ENCODE measurements at places on chromosomes 5 and 9.

DNA sequence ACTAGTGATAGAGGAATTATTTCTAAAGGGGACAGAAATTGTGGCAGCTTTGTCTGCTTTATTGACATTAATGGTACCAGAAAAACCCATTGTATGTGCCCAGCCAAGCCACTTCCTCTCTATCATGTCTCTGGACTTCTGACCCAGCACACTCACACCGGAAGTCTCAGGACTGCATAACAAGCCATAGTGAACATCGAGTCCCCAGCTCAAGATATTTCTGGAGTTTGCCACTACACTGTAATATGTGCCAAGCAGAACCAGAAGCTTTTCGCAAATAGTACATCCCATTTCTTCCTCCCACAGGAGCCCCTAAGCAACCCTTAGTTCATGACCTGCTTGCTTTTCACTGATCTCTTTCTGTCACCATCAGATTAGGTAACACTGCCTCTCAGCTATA, 187.4 kb upstream of the GHR start:
- peak; percentile 2 for DNase-seq

- DNase-seq = no peak
These were observed 21.9 kb downstream of the ZNF608 start for GRCh38 chr5:124724357-124725039.

DNA sequence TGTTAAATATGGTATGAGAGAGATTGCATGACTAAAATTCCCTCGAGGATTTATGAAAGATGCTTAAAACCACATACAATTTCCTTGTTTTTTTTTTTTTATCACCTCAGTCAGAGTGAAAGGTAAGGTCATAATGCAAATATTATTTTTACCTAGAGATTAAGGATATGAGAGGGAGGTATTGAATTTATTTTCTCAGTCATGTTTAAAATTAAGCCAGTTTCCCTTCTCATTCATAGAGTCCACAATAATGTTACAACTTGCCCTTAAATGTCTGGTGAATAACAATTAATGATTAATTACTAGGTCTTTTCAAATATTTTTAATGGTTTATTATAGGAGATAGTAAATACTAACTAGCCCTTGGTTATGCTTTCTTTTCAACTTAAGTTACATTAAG, 144.9 kb upstream of the HAPLN1 start:
- no peak for DNase-seq

- peak; percentile 58 for DNase-seq
These were observed 68.4 kb downstream of the PBX3 start for GRCh38 chr9:125815568-125815967.

Measured in HT1080 (cell line).